CD4-positive, alpha-beta memory T cell (primary cell): ENCODE measurements at places on chromosomes 4 and X.

DNA sequence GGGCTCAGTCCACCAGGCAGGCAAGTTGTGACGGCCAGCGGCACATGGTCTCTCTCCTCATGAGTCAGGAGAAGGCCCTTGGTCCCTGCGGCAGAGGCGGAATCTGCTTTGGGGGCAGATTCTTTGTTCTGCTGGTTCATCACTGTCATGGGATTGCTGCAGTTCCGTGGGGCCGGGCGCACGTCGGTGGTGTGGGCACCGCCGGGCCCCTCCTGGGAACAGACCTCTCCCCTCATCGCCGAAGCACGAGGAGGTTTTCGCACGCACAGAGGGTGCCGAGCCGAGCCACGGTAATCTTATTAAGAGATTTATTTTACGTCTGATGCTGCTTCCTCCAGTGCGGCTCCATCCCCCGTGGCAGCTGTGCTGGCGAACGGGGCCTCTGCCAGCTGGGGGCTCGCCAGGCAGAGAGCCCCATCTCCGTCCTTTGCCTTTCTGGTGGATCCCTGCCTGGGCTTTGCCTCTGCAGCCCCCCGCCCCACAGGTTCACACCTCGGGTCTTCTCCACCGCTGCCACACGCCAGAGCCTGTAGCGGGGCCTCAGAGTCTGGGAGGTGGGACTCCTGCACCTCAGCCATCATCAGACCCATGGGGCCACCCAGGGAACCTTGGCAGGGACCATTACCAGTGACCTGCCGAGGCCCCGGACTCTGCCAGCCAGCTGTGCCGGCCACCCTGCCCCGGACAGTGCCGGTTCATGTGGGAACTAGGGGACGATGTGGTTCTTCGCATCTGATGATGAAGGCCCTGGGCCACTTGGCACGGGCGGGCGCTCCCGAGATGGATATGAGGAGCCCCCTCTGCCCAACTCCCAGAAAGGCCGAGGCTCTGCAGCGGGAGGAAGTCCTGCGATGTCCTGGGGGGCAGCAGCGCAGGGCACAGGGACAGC is 86.7 kb upstream of the NKX1-1 start:
- no peak for DNase-seq

GRCh38 chrX:132489578-132490419 is 961 bp upstream of the MBNL3 start:
- DNase-seq: peak; percentile 61

DNA sequence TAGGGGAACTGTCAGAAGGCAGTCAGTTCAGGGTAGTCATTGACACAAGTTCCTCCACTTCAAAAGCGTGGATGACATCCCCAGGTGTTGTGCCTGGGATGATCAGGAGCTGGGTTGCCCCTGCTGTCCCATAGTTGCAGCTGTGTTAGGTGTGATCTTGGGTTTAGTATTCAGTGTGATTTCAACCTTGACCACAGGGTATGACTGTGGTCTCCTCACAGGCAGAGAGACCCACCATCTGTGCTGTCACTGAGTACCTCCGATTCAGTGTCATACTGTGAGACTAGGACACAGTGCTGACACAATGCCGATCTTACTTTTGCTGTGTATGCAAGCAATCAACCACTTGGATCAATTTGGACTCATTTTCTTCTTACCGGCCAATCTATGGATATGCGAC is 25.2 kb downstream of the FOXR2 start:
- no peak for DNase-seq

- DNase-seq: no peak
Measured at GRCh38 chrX:44675362-44676024, 132.8 kb upstream of the FUNDC1 start.

- DNase-seq: no peak
Measured at GRCh38 chr4:172899861-172900260, 268.8 kb upstream of the GALNT7 start.

GRCh38 chrX:39752815-39753214 is 344.9 kb downstream of the BCOR start:
- DNase-seq: no peak

- no peak for DNase-seq
Measured at GRCh38 chr4:68445111-68445510, 2.2 kb upstream of the TMPRSS11E start.

- DNase-seq: no peak
Measured at GRCh38 chr4:4782969-4783368, 76.5 kb upstream of the MSX1 start.

- peak; percentile 29 for DNase-seq
Measured at GRCh38 chr4:18075823-18076433, 54.4 kb upstream of the LCORL start.

DNA sequence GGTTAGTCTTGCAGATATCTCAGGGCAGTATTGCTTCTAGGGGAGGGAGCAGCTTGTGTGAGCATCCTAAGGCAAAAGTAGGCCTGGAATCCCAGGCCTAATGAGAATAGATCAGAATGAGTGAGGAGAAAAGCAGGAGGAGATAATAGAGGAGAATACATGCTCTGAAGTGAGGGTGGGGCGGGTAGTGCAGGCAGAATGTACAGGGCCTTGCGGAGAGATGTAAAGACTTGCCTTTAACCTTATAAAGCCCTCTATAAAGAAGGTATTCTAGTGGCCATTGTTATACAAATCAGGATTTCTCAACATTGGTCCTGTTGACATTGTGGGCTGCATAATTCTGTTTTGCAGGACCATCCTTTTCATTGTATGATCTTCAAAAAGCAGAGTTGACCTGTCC is 855.3 kb downstream of the PCDH7 start:
- DNase-seq: no peak

- DNase-seq: no peak
Measured at GRCh38 chrX:74536832-74537371, 77.5 kb downstream of the RLIM start.

DNA sequence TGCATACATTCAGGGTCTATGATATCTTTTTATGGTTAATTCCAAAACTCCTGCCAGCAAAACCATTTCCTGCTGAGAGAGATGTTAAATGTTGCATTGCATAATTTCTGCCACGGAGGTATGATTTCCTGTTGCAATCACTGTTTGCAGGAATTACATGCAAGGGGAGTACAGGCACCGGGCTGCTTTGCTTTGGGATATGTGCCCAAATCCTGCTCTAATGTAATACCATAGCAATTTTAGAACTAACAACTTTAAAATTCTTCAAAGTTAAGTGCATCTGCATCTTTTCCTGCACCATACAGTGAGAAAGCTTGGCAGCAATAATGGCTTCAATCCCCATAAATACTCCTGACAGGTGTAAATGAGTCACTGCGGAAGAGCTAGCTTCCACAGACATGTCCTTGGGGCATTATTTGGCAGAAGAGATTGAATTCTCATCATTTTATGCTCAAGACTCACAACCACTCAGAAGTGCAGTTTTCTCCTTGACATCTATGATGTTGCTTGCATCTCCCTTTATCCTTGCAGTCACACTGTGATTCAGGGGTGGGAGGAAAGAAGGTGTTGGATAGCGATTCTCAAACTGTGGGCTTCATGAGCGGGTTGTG is 29.6 kb downstream of the TRIM2 start:
- DNase-seq: no peak

- DNase-seq: no peak
Measured at GRCh38 chr4:53920883-53921282, 143.5 kb downstream of the CHIC2 start.

- DNase-seq: peak; percentile 44
Measured at GRCh38 chrX:86148024-86148511, at the start of gene DACH2. TSS of gene DACH2 (plus strand) at chrX:86148451.

GRCh38 chr4:77917075-77917474 is 54.4 kb downstream of the MRPL1 start:
- DNase-seq: no peak

- DNase-seq: no peak
Measured at GRCh38 chr4:174358829-174359228, 75.1 kb downstream of the CEP44 start.

- no peak for DNase-seq
Measured at GRCh38 chr4:4568806-4569427, 27.1 kb upstream of the STX18 start.

- DNase-seq: no peak
Measured at GRCh38 chr4:170610434-170610833, 520.7 kb upstream of the AADAT start.

GRCh38 chr4:76897536-76898384 is at the start of gene SOWAHB:
TSS of gene SOWAHB (minus strand) at chr4:76898144. CDS start at chr4:76897849, 295 bp downstream.
- DNase-seq: peak; percentile 36

DNA sequence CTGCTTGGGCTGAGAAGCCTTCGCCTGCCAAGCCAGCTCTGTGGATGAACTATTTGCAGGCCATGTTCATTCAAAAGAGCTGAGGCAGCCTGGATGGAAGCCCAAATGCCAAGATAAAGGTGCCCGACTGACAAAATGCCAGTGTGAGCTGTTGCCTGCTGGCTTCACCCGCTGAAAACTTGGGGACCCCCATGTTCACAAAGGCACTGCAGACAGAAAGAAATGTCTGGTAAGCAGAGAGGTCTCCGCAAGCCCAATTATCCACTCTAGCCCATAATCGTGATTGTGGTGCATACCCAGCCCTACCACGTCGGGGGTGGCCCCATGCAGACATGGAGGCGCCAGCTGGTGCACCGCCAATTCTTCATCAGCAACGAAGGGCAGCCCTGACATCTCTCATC is 13.0 kb upstream of the SMIM20 start:
- DNase-seq: no peak

DNA sequence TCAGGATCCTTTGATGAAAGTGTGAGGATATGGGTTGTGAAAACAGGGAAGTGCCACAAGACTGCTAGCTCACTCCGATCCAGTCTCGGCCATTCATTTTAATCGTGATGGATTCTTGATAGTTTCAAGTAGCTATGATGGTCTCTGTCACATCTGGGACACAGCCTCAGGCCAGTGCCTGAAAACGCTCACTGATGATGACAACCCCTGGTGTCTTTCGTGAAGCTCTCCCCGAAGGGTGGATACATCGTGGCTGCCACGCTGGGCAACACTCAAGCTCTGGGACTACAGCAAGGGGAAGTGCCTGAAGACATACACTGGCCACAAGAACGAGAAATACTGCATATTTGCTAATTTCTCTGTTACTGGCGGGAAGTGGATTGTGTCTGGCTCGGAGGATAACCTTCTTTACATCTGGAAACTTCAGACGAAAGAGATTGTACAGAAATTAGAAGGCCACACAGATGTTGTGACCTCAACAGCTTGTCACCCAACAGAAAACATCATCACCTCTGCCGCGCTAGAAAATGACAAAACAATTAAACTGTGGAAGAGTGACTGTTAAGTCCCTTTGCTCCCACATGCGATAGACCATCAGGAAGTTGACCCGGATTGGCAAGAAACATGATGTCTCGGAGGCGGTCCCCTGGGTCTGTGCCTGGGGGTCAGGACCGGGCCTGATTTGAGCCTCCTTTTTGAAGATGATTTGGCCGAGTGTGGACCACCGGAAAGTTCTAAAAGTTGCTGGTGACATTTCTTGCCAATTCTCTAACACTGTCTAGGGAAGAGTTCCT is 22.2 kb downstream of the LIAS start:
- DNase-seq: no peak

DNA sequence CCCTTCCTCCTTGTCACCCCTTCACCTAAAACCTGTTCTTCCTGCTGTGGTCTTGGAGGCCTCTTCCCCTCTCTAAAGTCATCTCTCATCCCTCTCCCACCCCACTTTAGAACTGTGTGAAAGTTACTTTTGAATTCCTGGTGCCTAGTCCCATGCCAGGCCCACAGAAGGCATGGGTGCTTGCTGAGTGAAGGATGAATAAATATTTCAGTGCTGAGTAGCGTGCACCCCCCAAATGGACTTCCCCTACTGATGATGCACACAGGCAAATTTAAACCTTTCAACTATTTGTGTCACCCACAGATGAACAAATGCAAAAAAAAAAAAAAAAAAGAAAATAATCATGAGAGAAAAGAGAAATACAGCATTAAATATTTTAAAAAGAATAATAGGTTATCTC is 19.8 kb downstream of the PSMD10 start:
- DNase-seq: no peak

- no peak for DNase-seq
Measured at GRCh38 chrX:17824980-17825379, 36.1 kb downstream of the RAI2 start.

GRCh38 chr4:18675586-18676525 is 654.3 kb upstream of the LCORL start:
- no peak for DNase-seq

DNA sequence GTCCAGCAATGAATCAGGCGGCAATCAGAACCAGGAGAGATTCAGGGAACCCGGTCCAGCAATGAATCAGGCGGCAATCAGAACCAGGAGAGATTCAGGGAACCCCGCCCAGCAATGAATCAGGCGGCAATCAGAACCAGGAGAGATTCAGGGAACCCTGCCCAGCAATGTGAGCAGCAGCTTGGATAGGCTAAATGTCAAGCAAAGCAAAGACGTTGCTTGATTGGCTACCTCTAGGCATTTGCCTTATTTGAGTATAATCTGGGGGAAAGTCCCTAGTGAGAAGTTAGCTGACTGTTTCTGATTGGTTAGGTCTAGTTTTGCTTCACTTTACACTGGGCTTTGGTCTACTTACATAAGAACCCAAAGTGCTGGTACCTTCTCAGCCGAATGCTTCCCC is 1212.2 kb upstream of the TENM3 start:
- no peak for DNase-seq

DNA sequence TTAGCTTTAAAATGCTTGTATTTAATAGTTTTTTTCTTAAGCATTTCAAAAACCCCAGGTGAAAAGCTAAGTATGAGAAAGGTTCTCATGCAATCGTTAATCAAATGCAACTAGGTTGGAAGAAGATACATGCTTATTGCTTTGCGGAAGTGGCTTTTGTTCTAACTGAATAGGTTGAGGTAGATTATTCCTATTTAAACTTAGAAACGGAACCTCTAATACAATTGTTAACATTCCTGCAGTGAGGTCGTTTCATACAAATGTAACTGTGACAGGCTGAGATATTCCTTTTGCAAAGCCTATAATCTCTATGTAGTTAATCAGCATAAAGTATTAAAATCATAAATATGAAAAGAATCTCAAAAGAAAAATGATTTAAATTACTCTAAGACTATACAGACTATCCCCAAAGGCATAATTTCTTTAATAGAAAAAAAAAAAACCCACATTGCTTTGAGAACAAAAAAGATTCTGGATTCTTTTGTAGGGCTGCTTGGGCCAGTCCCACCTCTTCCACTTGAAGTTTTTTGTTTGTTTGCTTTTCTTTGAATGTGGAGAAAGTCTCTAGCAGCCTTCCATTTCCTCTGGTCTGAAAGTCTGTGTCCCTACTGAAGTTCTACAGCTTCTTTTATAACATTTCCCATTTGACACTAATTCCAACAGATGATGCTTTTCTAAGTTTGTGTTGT is 25.6 kb upstream of the SORBS2 start:
- DNase-seq: no peak

- no peak for DNase-seq
Measured at GRCh38 chr4:77375866-77376607, 219.0 kb downstream of the CCNG2 start.

GRCh38 chr4:45646885-45647590 is 476.8 kb downstream of the GABRG1 start:
- no peak for DNase-seq

GRCh38 chr4:20431543-20431951 is 179.8 kb downstream of the SLIT2 start:
- no peak for DNase-seq
